ENCODE measurements at places on chromosomes 16 and 17.

DNA sequence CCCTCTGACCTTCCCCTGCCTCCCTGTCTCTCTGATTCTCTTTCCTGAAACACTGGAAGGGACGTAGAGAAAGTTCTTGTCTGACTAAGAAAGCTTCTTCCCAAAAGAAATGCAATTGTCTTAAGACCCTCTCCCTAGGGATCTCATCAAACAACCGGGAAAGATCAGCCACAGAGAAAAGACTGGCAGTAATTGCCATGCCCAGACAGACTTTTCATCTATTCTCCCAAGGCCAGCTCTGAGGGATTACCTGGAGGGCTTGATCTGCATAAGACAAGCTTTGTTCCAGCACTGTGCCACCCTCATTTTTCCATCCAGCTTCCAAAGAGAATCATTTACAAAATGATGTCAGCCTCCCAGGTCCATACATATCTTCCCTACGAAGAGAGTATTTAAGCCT is 38.8 kb upstream of the HS3ST3A1 start:
- DNase-seq: no peak

DNA sequence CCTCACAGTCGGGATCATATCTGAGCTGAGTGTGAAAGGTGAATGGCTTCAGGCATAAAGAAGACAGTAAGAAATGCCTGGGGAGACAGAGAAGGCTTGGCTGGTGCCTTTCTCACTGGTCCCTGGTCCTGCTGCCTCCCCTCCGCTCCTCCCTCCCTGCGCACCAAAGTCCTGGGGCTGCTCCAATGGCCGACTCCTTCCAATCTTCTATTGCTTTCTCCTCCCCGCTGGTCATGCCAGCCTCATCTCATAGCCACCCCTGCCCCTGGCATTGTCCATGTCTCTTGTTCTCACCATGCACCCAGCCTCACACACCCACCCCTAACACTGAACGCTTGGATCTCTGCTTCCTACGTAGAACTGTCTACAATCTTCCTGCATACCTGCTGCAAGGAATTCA is 18.0 kb downstream of the TLE7 start:
- no peak for DNase-seq

GRCh38 chr17:50798424-50799288 is 31.3 kb upstream of the ANKRD40CL start:
- DNase-seq: no peak

- no peak for DNase-seq
Measured at GRCh38 chr17:42797067-42798007, 1.2 kb downstream of the COA3 start.

- no peak for DNase-seq
Measured at GRCh38 chr17:72477491-72477890, 356.7 kb downstream of the SOX9 start.

GRCh38 chr17:8729421-8729820 is 15.2 kb downstream of the CCDC42 start:
- DNase-seq: no peak

GRCh38 chr17:7883781-7884386 is 4.7 kb upstream of the CHD3 start:
- DNase-seq: no peak

Measured in esophagus squamous epithelium (tissue), 5 donors.